H9 (cell line): ENCODE measurements at places on chromosomes 13 and 19. TPM values are rescaled to one million over a fixed set of nuclear protein-coding genes. Genes with fewer than 3 reads are reported as not detected.

The ZNF611 gene
- 25.1 and 25.6 TPM in 2 replicates for total RNA-seq

The SPACA6 gene
- 16.0 and 18.9 TPM in 2 replicates for total RNA-seq

The CEACAM16 gene
- total RNA-seq, result not detected in 2 replicates

The LILRB1 gene
- not detected in 2 replicates for total RNA-seq

The SELENOV gene
- 6.7 and 6.9 TPM in 2 replicates for total RNA-seq

The SPIB gene
- 30.2 and 33.3 TPM in 2 replicates for total RNA-seq

The CABP5 gene
- not detected in 2 replicates for total RNA-seq

The PSG4 gene
- total RNA-seq, result not detected in 2 replicates

The STOML3 gene
- total RNA-seq, result not detected in 2 replicates

The NKPD1 gene
- 0.17 and 0.46 TPM in 2 replicates for total RNA-seq

DNA sequence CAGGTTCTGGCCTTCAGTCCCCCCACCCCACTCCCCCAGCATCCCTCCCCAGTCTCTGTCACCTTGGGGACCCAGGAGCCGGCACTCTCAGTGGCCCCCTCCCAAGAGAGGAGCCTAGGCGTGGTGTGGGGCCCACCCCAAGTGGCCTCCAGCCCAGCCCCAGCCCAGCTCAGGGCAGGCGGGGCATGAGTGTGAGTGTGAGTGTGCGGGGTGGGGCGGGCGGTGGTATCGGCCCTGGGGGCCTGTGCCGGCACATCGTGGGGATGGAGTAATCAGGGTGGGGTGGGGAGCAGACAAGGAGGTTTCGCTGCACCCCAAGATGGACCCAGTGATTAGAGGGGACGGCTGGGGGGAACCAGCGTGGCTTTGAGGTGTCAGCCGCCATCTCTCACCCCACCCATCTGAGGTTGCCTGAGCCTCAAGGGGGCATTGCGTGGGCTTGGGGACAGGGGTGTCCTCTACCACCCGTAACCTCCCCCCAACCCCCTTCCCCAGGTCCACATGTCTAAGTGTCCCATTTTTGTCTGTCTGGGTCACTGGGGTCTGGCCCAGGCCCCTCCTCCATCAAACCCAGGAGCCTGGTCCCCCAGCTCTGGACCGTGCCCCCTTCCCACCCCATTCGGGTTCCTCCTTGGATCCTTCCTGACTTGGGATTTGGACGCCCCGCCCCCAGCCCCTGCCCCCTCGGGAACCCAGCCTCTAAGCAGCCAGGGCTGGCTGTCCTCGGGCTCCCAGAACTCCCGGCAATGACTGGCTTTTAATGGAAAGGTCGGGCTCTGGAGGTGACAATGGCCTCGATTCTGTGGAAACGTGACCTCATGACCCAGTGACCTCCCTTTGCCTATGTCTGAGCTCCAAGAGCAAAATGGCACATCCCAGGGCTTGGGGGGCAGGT is 6.9 kb upstream of the SULT2B1 start:
- no peaks in the 10 kb centered on the region for H3K36me3 ChIP-seq
- H3K4me1 ChIP-seq, result peaks cover 6% of the 10 kb centered on the region; the same call in 1 of the 2 replicates
- no peak overlapping the region for H3K27ac ChIP-seq
- H3K4me3 ChIP-seq, result no peak overlapping the region
- peak; percentile 72 for DNase-seq

DNA sequence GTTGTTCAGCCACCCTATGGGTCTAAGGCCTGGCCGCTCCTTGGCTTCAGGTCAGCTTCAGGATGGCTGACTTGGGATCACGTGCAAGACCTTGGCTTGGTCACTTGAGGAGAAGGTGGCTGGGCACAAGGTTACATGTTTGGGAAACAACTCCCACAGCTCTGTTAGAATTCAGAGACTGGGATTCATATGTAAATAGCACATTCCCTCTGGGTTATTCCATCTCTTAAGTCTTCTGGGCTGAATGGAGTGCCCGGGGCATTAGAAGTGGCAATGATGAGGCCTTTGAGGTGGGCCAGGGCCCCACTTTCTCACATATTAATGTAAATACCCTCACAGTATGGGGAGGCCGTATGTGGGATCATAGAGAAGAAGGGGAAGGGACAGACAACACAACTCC is 150.9 kb downstream of the EFNB2 start:
- no peaks in the 10 kb centered on the region for H3K27me3 ChIP-seq
- peaks cover 2% of the 10 kb centered on the region; the same call in 1 of the 3 replicates for H3K36me3 ChIP-seq
- H3K4me3 ChIP-seq, result no peak overlapping the region

DNA sequence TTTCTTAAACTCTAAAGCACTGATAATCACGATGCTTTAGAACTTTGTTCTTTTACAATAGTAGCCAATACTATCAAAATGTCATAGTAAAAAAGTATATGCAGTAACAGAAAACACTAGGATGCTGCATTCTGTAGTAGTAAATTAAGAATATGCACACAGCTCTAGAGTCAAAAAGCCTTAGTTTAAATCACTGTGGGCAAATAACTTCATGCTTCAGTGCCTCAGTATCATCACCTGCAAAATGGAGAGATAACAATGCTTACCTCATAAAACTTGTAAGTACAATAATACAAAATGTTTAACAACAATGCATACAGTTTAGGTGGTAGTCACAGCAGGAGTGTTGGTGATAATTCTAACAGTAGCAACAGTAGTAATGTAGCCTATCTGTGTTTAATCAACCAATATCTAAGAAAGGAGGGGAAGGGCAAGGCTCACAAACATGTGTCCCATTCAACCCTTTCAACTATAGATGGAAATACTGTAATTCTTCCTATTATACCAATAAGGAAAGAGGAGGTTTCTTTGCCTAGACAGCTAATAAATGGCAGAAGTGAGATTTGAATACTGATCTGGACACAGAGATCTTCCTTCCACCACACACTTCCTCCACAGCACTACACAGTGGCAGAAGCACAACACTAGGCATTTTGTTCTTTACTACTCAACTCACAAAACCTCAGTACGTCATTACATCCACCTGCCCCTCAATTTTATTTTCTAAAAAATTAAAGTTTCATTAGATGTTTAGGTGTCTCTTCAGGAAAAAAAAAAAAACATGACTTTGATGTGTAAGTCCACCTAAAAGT is 4.6 kb downstream of the RBM26 start:
- H3K4me3 ChIP-seq, result no peak overlapping the region
- no peak for DNase-seq
- H3K4me1 ChIP-seq, result no peaks in the 10 kb centered on the region; the same call in 1 of the 2 replicates
- peaks cover 37% of the 10 kb centered on the region for H3K36me3 ChIP-seq

DNA sequence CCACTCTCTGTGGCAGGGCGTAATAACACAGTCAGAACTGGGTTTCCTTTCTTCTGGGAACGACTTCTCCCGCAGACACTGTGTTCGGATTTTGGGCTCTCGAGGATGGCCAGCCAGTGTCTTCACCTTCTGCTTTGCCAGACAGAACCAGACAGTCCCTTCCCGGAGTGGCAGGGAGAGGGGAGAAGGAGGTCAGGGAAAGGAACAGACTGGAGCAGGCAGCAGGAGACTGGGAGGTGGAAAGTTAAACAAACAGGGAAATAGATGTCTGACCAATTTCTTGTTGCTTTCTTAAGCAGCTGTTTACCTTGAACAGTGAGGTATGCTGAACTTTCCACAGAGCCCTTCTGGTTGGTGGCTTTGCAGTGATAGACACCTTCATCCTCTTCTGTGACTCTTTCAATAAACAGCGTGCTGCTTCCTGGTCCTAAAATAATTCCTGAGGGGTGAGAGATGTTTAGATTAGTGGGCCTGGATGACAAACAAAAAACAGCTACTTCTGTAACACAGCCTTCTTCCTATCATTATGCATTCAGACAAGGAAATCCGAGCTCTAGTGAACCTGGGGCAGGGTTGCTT is 137.6 kb downstream of the FLT1 start:
- no peaks in the 10 kb centered on the region for H3K27me3 ChIP-seq
- no peak overlapping the region for H3K27ac ChIP-seq
- H3K4me1 ChIP-seq, result peaks cover 8% of the 10 kb centered on the region; the same call in 1 of the 2 replicates
- no peak for DNase-seq
- H3K36me3 ChIP-seq, result peaks cover 10% of the 10 kb centered on the region
- H3K4me3 ChIP-seq, result no peak overlapping the region; the same call in 2 of the 3 replicates

DNA sequence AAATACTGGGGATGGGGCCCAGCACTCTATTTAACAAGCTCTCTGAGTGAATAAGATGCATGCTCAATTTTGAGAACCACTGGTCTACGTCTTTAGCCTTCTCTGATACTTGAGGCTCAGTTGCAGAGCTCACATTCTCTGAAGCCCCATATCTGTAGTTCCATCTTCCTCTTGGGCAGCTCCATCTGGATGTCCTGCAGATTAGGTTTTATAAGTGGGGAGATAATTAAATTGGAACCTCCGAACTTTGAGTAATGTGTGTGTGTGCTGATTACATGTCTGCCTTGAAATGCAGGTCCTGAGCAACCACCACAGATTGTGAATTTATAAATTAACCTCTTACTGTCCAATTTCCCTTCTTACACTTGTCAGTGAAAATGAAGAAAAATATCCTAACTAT is 7.2 kb upstream of the RASL11A start:
- no peaks in the 10 kb centered on the region for H3K27me3 ChIP-seq
- H3K4me3 ChIP-seq, result no peak overlapping the region
- H3K27ac ChIP-seq, result no peak overlapping the region
- H3K4me1 ChIP-seq, result peaks cover 6% of the 10 kb centered on the region; the same call in 1 of the 2 replicates

- H3K27ac ChIP-seq, result no peak overlapping the region
- H3K4me3 ChIP-seq, result peak overlapping the region; percentile 63
- H3K36me3 ChIP-seq, result peaks cover 20% of the 10 kb centered on the region
- H3K4me1 ChIP-seq, result no peaks in the 10 kb centered on the region
- H3K27me3 ChIP-seq, result no peaks in the 10 kb centered on the region; the same call in 1 of the 2 replicates
These were observed 5.3 kb upstream of the GPR4 start for GRCh38 chr19:45607071-45608029.

GRCh38 chr19:5403968-5404640 is 51.1 kb upstream of the ZNRF4 start:
- DNase-seq, result peak; percentile 94
- no peaks in the 10 kb centered on the region for H3K4me1 ChIP-seq
- H3K27me3 ChIP-seq, result no peaks in the 10 kb centered on the region; the same call in 1 of the 2 replicates
- no peak overlapping the region; the same call in 2 of the 3 replicates for H3K4me3 ChIP-seq
- peaks cover 5% of the 10 kb centered on the region; the same call in 1 of the 2 replicates for H3K36me3 ChIP-seq

GRCh38 chr19:33405553-33406461 is 32.3 kb downstream of the CEBPG start:
- DNase-seq, result no peak
- H3K4me3 ChIP-seq, result no peak overlapping the region
- no peaks in the 10 kb centered on the region for H3K4me1 ChIP-seq
- H3K36me3 ChIP-seq, result no peaks in the 10 kb centered on the region
- no peak overlapping the region for H3K27ac ChIP-seq
- H3K27me3 ChIP-seq, result no peaks in the 10 kb centered on the region

GRCh38 chr13:79482281-79482970 is 1.5 kb downstream of the NDFIP2 start:
- H3K27ac ChIP-seq, result no peak overlapping the region
- no peaks in the 10 kb centered on the region for H3K36me3 ChIP-seq
- DNase-seq, result no peak
- no peaks in the 10 kb centered on the region for H3K4me1 ChIP-seq
- no peaks in the 10 kb centered on the region; the same call in 1 of the 2 replicates for H3K27me3 ChIP-seq

GRCh38 chr13:78993792-78994191 is 334.8 kb upstream of the OBI1 start:
- H3K27me3 ChIP-seq, result no peaks in the 10 kb centered on the region
- no peak overlapping the region for H3K4me3 ChIP-seq
- H3K27ac ChIP-seq, result no peak overlapping the region
- no peak for DNase-seq
- no peaks in the 10 kb centered on the region for H3K36me3 ChIP-seq
- H3K4me1 ChIP-seq, result peaks cover 2% of the 10 kb centered on the region; the same call in 1 of the 2 replicates

- H3K4me1 ChIP-seq, result no peaks in the 10 kb centered on the region
- no peaks in the 10 kb centered on the region for H3K27me3 ChIP-seq
- no peak overlapping the region for H3K27ac ChIP-seq
- DNase-seq, result no peak
- no peak overlapping the region for H3K4me3 ChIP-seq
These were observed 28.1 kb downstream of the THSD1 start for GRCh38 chr13:52377898-52378297.

DNA sequence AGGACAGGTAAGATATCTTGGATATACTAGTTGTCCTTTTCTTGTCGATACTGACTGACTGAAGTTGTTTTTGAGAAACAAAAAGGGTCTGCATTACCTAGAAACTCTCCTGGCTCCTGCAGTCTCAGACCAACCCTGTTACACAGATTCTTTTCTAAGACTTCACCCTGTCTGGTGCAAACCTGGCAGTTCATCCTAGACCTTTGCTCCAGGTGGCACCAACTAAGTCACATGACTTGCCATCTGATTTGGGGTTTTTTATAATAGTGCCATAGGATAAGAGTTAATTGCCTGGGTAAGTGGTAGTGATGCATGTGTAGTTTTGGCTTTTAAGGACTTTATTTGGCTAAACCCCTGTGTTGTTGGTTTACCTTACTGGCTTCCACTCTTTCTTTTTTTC is 14.3 kb downstream of the CHAMP1 start:
- H3K27ac ChIP-seq, result no peak overlapping the region
- H3K4me1 ChIP-seq, result no peaks in the 10 kb centered on the region; the same call in 1 of the 2 replicates
- H3K36me3 ChIP-seq, result peaks cover 17% of the 10 kb centered on the region
- H3K4me3 ChIP-seq, result no peak overlapping the region

DNA sequence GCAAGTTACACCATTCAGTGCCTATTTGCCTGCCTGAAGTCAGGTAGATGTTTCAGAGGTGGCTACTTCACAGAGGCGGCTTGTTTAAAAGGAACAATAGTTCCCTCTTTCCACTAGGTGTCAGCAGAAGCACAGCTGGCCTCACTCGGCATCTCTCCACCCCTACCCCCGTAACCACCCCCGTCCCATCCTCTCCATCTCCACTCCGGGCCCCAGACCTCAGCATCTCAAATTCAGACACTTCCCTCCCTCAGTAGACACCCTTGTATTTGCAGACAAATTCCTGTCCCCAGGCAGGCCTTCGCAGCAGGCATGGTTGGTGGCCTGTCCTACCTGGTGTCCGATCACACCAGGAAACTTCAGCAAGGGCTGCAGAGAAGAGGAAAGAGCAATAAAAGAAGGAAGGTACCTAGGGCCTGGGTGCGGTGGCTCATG is 9.1 kb upstream of the DPP9 start:
- H3K4me3 ChIP-seq, result peak overlapping the region; percentile 74
- no peaks in the 10 kb centered on the region for H3K36me3 ChIP-seq
- peak; percentile 82 for DNase-seq
- H3K4me1 ChIP-seq, result no peaks in the 10 kb centered on the region
- no peak overlapping the region for H3K27ac ChIP-seq
- H3K27me3 ChIP-seq, result no peaks in the 10 kb centered on the region

GRCh38 chr13:41788552-41788951 is 172.4 kb downstream of the VWA8 start:
- H3K27ac ChIP-seq, result no peak overlapping the region
- H3K36me3 ChIP-seq, result no peaks in the 10 kb centered on the region
- no peak overlapping the region for H3K4me3 ChIP-seq

DNA sequence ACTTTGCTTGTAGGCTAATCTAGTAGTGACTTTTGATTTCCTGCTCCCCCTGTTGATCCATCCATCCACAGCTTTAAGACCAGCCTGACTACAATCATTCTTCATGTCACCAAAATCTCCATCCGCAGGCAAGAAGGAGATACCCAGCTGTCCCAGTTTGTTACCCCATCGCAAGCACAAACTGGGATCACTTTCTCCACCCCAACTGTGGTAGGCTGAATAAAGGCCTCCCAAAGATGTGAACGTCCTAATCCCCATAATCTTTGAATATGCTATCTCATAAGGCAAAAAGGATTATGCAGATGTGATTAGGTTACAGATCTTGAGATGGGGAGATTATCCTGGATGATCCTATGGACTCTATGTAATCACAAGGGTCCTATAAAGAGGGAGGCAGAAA is 202.0 kb downstream of the ENOX1 start:
- no peaks in the 10 kb centered on the region for H3K4me1 ChIP-seq
- no peaks in the 10 kb centered on the region for H3K36me3 ChIP-seq
- H3K27ac ChIP-seq, result no peak overlapping the region
- H3K4me3 ChIP-seq, result no peak overlapping the region
- DNase-seq, result no peak

- H3K27me3 ChIP-seq, result no peaks in the 10 kb centered on the region
- H3K27ac ChIP-seq, result no peak overlapping the region
- no peaks in the 10 kb centered on the region for H3K4me1 ChIP-seq
These were observed 11.4 kb downstream of the COQ8B start for GRCh38 chr19:40705362-40705651.
